ENCODE measurements at places on chromosomes 13 and 19.
A peak's percentile ranks its signal among the peaks of the same experiment; 100 is the strongest.

GRCh38 chr19:54281007-54281728 lies at the start of gene LILRB2:
TSS of gene LILRB2 (minus strand) at chr19:54281110. CDS start at chr19:54280496, 614 bp downstream.
- no peak for DNase-seq

DNA sequence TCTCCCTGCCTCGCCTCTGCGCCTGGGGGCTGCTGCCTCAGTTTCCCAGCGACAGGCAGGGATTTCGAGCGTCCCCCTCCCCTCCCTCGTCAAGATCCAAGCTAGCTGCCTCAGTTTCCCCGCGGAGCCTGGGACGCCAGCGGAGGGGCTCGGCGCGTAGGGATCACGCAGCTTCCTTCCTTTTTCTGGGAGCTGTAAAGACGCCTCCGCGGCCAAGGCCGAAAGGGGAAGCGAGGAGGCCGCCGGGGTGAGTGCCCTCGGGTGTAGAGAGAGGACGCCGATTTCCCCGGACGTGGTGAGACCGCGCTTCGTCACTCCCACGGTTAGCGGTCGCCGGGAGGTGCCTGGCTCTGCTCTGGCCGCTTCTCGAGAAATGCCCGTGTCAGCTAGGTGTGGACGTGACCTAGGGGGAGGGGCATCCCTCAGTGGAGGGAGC lies 722 bp upstream of the ICAM1 start:
- no peak for DNase-seq

GRCh38 chr13:110107568-110108347 lies 199.2 kb downstream of the COL4A1 start:
- DNase-seq, result no peak

DNA sequence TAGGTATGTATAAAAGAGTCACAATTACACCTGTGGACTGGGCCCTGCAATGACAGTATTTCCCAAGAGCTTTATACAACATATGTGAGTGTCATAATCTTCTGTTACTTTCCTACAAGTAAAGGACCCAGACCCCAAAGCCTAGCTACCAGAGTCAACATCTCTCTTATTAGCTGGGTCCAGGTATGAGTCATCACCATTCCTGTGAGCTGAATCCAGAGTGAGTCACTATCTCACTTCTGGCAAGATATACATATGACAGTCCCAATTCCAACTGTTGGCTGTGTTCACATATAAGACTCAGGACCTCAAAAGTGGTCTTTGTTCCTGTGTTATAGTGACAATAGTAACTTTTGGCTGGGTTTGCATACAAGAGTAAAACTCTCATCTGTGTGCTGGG lies 46.7 kb downstream of the ZNF729 start:
- peak; percentile 4 for DNase-seq

DNA sequence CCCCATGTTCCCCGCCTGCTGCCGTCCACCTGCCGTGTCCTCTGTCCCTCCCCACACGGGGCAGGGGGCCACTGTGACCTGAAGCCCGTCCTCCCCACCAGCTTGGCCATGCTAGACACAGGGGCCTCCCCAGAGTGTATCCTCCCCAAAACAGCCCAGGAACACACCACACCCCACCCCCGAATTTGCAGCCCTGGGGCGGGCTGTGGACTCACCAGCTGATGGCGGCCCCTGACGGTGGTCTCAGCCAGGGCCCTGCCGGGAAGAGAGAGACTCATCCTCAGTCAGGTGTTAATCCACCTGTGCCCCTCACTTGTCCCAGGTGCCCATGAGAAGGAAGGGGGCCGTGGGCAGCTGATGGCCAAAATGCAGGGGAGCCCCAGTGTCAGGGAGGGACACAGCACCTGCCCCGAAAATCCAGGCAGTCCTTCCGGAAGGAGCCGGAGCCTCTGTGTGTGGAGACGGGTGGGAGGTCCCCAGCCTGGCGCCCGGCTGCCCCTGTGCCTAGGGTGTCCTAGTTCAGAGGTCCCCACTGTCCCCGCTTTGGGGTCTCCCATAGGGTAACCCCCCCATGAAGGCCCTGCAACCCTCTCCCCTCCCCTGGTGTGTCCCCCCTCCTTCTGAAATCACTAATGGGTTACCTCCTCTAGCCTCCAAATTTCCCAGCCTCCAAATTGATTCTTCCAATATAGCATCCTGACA lies 39.3 kb upstream of the TCF3 start:
- no peak for DNase-seq

GRCh38 chr19:36528921-36529518 lies 949 bp upstream of the ZNF260 start:
- no peak for DNase-seq

GRCh38 chr13:31588316-31588715 lies 151.0 kb upstream of the RXFP2 start:
- no peak for DNase-seq

All from A172 (cell line).